ENCODE measurements at places on chromosomes 1 and 21.

DNA sequence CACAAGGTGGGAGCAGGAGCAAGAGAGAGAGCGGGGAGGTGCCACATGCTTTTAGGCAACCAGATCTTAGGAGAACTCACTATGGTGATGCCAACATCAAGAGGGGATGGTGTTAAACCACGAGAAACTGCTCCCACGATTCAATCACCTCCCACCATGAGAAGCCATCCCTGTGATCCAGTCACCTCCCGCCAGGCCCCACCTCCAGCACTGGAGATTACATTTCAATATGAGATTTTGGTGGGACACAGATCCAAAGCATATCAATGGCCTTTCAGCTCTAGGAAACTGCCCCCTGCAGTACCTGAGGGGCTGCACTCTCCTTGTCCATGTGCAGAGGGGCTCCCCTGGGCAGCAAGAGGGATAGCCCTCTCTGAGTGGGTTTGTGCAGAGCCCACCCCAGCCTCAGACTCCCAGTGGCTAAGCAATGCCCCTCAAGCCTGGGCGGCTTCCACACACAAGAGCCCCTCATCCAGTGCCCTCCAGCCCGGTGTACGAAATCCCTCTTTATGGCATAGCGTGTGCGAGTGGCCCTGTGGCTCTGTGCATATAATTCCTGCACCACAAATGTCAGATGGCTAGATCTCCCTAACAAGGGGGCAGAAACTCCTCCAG, 15.5 kb upstream of the PRDM16 start:
- DNase-seq, result no peak

DNA sequence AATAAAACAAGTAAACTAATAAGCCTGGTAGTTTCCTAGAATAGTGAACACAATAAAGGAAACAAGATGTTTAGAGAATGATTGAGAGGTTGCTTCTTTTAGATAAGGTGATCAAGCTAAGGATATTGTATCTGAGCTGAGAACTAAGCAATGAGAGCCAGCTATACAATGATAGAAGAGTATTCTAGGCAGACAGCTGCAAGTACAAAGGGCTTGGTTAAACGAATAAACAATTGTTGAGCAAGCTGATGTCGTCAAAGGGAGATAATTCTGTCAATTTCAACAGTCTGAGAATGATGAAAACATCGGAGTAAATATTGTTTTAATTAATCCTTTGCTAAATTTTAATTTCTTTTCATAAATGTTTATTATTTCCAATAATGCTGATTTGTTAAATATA, 5.5 kb upstream of the FH start:
- DNase-seq, result no peak

DNA sequence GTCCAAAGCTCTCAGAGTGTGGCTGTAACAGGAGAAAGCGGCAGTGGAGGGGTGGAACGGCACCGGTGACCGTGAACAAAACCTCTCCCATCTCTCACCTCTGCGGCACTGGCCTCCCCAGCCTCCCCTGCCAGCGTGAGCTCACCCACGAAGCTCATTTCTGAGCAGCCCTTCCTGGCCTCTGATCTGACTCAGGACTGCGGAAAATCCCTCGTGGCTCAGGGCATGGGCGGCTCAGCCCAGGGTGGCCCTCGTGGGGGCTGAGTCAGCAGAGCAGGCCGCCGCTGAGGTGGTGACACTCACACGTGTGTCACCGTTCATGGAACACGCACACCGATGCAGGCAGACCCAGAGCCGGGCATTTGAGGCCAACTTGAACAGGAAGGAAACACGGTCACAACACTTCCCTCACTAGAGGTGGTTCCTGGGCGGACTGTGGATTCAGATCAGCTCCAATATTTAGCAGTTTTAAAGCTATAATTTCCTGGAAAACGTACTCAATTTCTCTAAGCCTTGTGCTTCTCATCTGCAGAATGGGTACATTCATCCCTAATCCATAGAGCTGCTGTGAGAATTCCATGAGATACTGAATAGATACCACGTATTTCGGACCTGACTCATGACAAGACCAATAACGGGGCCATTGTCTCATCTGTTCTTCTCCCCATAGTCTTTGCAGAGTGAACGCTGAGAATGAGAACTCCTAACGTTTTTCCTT, 115.0 kb upstream of the TMPRSS2 start:
- no peak for DNase-seq

DNA sequence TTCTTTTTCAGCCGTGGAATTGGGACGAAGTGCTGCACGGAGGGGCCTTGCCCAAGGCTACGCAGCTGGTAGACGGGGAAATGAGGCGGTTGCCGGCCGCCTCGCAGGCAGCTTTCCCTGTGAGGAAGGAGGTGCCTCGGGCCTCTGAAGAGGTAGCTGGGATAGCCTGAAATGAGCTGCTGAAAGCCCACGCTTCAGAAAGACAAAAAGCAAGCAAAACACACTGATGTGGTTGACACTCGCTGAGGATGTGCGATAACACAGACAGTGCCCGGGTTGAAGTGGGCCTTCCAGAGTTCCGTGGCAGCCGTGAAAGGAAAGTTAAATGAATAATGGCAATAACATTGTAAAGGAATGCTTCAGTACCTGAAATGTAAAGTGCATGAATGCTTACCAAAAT, 47.2 kb downstream of the S1PR1 start:
- DNase-seq, result peak; percentile 25

- DNase-seq, result no peak
Measured at GRCh38 chr1:184096005-184096404, 44.5 kb downstream of the TSEN15 start.

DNA sequence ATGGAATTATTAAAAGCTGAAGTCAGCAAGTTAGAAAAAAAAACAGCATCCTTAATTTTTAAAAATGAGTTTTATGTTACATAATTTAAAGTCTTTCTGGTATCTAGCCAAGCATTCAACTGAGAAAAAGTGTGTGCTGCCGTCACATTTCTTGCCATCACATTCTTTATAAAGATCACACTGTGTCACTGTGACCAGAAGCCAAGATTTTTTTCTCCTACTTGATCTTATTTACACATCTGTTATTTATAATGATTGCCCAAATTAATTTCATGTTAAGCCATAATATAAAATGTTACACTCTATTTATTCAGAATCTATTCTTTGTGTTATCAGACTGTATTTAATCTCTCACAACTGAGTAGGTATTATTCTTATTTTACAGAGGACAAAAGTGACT, 1603.7 kb downstream of the PLA2G4A start:
- no peak for DNase-seq

GRCh38 chr1:43651902-43652301, 2.0 kb downstream of the KDM4A start:
- DNase-seq, result no peak

DNA sequence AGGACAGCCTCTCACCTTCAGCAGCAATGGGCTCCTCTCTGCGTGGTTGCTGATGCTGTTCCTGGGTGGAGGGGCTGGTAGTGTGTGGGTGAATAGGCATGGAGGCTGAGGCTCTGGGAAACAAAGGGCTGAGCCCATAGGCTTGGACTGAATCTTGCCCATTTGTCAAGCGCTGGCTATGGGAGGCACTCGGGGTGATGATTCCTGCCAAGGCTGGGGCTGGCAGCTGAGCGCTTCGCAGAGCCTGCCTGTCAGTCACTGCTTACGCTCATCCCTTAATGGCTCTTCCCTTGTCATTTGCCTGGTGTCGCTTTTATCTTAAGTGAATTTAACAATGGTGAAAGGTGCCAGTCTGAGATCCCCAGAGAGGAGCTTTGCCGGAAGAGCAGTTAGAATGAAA, 353.3 kb downstream of the PBX1 start:
- no peak for DNase-seq

DNA sequence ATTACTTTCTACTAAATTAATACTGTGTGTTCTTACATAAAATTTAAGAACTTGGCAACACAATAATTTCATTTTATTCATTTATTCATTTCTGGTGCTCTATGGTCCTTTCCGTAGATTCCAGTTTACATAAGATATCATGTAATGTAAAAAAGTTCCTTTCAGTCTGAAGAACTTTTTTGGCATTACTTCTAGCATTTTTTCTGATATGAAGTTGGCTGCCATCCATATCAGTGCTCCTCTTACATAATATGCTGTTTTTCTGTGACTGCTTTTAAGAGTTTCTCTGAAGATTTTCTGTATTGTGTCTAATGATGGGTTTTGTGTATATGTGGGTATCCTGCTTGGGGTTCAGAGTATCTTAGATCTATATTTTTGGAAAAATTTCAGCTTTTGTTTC, 34.8 kb downstream of the LIN9 start:
- no peak for DNase-seq

GRCh38 chr1:206829282-206829681, 36.1 kb upstream of the IL20 start:
- DNase-seq, result no peak

- peak; percentile 60 for DNase-seq
Measured at GRCh38 chr1:12166834-12167492, at the start of gene TNFRSF1B. Gene TNFRSF1B (plus strand): TSS chr1:12166991. CDS start chr1:12167092, 101 bp downstream.

- DNase-seq, result no peak
Measured at GRCh38 chr1:103162360-103162759, 54.0 kb upstream of the COL11A1 start.

DNA sequence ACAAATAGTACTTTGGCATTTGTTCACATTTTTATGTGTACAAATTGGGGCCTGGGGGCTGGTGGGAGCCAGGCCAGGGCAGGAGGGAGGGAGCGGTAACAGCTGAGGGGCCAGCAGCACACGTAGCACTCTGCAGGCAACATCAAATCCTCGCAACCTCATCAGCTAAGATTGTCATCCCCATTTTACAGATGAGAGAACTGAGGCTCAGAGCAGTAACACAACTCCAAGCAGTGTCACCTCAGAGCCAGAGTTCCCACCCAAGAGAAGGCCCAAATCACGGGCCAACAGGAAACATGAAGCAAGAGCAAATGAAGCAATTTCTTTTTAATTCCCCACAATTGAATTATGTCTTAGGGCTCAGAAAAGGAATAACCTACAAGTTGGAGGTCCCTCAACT, 14.1 kb downstream of the IFFO2 start:
- DNase-seq, result no peak

DNA sequence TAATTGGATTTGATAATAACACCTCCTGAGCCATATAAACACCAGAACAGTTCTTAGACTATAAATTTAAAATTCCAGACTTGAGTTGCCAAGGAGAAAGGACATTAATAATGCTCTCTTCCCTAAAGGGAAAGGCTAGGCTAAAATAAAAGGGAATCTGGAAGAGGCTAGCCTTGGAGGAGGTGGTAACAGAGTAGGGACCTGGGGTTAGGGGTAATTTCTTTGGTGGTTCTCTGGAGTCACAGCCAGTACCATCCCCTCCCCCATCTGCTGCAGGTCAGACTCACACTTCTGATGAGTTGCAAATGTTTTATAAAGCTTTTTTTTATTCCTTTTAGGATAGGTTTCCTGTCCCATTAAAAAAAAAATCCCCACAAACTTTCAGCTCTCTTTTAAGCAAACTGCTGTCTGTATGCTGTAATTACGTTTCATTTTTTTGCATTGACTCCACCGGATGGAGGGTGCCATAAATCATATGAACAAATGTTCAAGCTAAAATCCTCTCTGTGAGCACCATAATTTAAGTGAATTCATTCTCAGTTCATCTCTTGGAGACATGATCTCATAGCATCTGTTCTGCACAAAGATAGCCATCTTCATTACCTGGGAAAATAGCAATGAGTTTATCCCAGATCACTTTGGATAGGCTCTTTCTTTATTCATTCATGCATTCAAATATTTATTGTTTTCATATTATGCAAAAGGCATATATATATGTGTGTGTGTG, 379.6 kb downstream of the TTLL7 start:
- no peak for DNase-seq

- DNase-seq, result no peak
Measured at GRCh38 chr1:52037402-52037814, 3.8 kb upstream of the KTI12 start.

DNA sequence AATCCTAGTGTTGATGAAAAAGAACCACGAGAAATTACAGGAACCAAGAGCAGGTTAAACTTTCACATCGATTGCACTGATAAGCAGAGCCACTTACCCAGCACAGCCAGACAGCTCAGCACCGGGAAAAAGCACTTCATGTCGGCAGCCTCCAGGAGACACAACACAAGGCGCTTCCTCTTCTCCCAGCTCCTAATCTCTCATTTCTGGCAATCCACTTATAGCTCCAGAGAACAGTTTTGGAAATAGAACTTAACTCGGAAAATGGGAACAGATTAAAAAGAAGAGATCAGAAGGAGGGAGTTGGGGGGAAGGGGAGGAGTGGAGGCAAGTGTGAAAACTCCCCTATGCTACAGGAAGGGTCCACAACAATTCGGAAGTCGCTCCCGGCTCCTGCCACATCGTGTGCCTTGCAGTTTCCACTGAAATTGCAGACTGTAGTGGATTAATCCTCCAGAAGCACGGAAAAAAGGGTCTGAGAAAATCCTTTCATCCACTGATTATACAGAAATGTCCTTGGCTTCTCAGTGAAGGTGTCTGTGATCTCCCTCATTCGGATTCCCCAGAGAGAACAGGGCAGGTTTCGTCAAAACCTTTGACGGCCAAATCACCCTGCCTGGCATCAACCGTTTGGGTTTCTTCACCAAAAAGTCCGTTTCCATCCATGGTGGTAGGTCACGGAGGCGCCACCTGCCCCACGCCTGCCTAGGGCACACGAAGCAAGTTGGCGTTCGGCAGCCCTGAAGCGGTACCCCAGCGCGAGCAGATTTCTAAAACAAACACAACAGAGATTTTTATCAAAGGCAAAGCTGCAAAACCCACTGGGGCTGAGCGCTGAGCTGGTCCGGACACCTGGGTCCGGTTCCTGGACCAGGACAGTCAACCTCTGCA, 1.1 kb downstream of the IGSF3 start:
- DNase-seq, result no peak

DNA sequence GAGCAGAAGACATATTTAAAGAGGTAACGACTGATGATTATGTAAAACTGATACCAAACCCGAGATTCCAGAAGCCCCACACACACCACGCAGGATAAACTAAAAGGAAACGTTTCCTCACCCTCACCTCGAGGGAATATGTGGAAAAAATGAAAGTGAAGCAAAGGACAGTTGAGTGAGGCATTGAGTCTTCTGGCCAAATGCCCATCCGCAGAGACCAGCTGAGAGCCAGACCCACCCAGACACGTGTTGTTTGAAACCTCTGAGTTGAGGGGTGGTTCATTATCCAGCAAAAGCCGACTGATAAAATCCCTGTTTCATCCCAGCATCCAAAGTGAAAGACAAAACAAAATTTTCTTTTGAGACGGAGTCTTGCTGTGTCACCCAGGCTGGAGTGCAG, 29.6 kb upstream of the PCBP3 start:
- DNase-seq, result no peak

DNA sequence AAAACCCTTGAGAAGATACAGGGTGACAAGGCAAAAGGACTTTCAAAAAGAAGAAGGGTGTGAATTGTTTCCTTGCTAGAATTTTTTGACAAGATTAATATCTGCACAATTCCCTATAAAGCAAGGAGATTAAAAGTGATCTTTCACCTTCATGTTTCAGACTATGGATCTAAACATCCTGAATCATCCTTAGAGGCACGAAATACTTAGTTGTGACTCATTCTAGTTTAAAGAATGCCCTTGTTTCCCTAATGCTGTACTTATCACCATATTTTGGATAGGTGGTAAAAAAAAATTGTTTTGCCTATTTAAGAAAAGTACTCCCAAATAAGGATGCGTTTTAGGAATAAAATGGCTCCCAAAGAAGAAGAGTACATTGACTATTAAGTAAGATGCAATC, 415.1 kb downstream of the LRRIQ3 start:
- no peak for DNase-seq
